Activated T-cell treated with anti-CD3 and anti-CD28 coated beads, Interleukin-2, amount 50 U/mL, for 48 hours (primary cell): ENCODE measurements at places on chromosomes 1 and 21.

DNA sequence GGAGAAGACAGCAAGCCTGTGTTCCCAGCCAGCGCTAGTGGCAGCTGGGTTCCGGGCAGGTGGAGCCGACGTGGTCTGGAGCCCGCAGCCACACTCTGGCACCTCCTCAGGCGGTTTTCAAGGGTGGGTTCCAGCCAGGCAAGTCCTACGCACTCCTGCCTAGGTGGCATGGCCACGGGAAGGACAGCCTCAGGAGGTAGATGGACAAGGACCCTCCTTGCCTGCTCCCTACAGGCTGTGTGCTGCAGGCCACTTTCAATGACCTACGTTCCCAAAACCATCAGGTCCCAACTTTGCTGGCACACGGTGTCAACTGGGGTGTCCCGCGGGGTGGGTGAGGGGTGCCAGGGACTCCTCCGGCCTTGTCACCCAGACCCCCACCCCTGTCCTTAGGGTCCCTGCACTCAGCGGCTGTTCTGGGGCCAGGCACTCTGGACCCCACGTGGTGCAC lies 6.7 kb upstream of the PTGER3 start:
- DNase-seq, result no peak

GRCh38 chr1:26274801-26275425 lies 5.0 kb upstream of the SH3BGRL3 start:
- peak; percentile 42 for DNase-seq

DNA sequence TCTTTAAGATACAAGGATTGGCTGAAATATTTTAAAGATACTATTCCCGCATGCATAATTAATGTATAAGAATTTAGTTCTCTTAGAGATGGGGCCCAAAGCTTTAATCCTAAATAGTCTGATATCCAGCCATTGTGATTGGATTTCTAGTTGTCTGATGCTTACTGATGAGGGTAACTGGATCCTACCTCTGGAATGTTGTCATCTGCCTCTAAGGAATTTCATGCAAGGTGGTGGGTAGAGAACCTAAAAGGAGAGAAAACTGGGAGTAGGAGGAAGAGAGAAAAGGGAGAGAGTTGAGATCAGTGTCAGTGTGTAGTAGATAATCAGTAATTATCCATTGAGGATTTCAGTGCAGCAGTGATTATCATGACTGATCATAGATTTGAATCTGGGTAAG lies 295.5 kb downstream of the KCNT2 start:
- no peak for DNase-seq

- DNase-seq, result no peak
Measured at GRCh38 chr21:43667191-43667904, 8.0 kb downstream of the RRP1B start.
